ENCODE measurements at places on chromosomes 11 and 22.
A peak's percentile ranks its signal among the peaks of the same experiment; 100 is the strongest.

DNA sequence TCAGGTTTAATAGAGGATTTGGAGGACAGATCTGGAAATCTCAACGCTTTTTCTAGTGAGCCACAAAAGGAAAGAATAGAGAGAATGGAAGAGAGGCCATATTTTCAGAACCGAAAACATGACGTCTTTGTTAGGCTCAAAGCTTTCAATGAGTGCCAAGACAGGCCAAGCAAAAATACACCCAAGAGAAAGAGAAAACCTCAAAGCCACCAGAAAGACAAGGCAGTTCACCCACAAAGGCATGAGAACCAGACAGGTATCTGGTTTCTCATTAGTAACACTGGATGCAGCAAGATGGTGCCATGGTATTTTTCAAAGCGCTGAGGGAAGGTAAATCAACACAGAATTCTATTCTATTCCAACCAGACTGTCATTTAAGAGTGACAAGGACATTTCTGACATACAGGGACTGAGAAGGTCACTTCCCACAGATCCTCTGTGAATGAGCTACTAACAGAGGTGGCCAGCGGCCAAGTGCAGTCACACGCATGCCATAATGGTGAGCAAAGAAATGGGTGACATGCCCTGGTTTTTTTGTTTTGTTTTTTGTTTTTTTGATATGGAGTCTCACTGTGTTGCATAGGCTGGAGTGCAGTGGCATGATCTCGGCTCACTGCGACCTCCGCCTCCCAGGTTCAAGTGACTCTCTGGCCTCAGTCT lies 41.9 kb downstream of the TOLLIP start:
- DNase-seq: no peak

DNA sequence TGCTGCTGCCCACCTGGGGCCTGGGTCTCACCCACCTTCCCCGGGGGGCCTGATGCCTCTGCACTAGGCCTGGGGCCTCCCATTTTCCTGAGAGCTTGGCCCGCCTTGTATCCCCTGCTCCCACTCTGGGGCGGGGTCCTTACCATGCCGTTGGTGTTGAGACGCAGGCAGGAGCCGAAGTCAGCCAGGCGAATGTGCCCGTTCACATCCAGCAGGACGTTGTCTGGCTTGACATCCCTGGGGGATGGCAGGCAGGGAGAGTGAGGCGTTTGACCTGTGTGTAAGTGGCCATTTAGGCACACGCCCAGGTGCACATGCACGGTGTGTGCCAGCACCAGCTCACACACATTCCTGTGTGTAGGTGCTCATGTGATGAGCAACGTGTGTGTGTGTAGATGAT lies 5.1 kb downstream of the CDC42BPG start:
- no peak for DNase-seq

DNA sequence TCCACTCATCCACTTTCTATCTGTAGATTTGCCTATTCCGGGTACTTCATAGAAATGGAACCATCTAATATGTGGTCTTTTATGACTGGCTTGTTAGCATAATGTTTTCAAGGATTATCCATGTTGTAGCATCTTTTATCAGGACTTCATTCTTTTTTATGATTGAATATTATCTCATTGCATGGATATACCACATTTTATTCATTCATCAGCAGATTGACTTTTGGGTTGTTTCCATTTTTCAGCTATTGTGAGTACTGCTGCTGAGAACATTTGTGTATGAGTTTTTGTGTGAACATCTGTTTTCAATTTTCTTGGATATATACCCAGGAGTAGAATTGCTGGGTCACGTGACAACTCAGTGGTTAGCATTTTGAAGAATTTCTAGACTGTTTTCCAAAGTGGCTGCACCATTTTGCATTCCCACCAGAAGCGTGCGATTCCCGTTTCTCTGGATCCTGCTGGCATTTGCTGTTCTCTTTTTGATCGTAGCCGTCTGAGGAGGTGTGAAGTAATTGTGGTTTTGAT lies 8.9 kb downstream of the DERL3 start:
- no peak for DNase-seq

- no peak for DNase-seq
These were observed 3.5 kb downstream of the CASTOR1 start for GRCh38 chr22:30285846-30286200.

DNA sequence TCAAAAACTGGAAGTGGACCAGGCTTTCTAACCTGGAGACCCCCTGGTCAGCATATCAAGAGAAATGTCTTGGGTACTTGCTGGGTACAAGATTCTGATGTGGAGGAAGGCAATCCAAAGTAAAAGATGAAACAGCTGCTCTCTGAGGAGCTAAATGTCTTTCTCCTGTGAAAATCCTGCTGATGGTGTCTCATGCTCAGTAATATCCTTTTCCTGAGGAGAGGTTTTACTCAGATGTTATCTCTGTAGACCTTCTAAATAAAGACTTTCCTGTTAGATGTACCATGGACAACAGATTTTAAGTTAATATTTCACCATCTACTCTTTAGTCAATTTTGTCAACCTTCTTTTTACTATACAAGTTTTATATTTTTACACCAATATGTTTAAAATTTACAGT lies 62.9 kb downstream of the FAM83F start:
- no peak for DNase-seq

DNA sequence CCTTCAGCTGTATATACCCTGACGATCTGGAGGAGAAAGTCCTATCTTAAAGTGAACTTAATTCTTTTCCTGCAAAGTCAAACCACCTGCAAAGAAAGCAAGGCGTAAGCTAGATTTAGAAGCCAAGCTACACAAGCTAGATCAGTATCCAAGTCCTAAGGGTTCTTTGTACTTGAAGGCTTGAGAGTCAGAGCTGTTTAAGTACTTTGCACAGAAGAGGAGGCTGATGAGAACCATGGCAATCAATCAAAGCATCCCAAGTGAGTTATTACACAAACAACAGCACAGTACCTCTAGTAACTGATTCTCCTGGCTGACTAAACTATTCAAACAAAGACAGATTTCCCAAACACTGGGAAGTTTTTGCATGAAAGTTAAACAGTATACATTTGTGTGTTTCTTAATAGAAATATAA lies 1.9 kb downstream of the CDON start:
- no peak for DNase-seq

- no peak for DNase-seq
These were observed 37.5 kb upstream of the LYVE1 start for GRCh38 chr11:10605941-10606381.

DNA sequence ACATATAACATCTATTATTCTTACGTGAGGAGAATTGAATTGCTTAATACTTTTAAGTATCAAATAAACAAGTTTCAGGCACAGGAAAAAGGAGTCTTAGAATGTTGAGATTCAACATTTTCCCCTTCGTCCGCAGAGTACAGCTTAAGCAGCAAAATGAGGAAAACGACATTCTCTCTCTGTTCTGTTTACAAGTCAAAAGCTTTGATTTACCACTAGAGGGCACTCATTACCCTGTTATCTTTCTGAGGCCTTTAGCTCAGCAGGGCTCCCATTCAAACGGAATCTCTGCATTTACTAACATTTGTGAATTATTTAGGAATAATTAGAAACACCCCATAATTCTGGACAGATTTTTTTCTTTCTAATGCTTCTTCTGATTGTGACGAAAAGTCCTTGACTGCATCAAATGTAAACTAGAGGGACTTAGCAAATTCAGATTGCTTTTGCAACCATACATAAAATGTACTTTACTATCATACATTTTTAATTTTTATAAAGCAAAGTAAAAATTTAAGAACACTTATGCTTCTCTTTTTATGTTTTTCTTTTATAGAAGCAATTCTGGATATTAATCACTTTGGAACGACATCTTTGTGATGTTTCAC lies 75.0 kb downstream of the JRKL start:
- peak; percentile 63 for DNase-seq

DNA sequence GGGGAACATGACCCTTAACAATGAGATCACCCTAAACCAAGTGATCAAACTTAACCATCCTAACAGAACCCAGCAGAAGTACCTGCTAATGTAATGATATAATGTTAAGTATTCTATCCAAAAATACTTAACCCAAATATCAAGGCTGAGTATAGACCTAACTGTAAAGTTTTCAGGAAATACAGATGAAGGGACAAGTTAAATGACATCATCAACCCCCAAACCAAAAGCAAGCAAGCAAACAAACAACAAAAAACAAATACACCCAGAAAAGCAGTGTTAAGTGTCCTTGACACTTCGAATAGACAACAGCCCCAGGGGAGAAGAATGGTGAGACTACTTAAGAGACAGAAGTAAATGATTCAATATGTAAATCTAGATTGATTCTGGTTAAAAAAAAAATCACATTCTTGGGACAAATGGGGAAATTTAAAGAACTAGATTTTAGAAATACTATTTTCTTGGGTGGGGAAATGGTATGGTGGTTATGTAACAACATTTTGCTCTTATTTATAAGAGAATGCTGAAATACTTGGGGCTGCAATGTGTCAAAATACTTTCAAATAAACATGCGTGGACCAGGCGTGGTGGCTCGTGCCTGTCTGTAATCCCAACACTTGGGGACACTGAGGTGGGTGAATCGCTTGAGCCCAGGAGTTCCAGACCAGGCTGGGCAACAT lies 2.5 kb downstream of the CSTF3 start:
- DNase-seq: no peak

GRCh38 chr11:66625752-66626149 lies 9.3 kb downstream of the RBM14 start:
- peak; percentile 0 for DNase-seq

DNA sequence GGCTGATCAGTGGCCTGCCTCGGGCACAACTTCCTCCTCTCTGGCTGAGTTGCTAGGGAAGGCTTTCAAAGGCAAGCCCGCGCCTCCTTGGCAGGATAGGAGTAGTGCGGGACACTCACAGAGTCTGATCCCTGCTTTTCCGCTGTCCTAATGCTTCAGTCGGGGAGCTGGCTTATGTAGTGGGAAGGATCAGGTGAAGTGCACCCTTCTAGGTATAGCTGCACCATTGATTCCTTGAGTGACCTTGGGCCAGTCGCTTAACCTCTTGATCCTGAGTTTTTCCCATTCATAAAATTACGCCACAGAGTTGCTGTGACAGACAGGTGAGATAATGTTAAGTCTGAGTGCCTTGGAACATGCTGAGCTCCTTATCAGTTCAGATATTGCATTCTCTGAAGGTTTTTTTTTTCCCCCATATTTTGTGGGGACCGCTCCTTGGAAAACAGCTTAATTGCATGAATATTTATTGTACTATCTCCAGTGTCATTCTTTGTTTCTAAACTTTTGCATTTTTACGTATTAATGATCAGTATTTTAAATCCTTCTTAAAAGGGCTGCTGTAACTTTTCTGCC lies 961 bp downstream of the IPO7 start:
- DNase-seq: no peak

DNA sequence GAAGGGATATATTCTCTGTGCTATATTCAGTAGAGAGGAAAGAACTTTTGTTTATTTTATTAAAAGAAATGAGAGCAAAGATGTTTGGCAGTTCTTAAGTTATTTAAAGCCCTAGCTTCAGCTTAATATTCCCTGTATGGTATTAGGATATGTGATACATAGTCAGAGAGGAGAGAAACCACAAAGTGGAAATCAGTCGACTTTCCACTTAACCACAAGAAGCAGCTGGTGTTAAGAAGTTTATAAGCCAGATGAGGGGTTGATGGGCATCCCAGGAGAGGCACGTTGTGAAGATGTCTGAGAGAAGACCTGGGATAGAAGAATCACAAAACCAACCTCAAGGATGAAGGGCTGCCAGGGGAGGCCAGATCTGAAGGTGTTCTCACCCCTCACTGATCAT lies 23.3 kb upstream of the PHF21B start:
- DNase-seq: no peak

DNA sequence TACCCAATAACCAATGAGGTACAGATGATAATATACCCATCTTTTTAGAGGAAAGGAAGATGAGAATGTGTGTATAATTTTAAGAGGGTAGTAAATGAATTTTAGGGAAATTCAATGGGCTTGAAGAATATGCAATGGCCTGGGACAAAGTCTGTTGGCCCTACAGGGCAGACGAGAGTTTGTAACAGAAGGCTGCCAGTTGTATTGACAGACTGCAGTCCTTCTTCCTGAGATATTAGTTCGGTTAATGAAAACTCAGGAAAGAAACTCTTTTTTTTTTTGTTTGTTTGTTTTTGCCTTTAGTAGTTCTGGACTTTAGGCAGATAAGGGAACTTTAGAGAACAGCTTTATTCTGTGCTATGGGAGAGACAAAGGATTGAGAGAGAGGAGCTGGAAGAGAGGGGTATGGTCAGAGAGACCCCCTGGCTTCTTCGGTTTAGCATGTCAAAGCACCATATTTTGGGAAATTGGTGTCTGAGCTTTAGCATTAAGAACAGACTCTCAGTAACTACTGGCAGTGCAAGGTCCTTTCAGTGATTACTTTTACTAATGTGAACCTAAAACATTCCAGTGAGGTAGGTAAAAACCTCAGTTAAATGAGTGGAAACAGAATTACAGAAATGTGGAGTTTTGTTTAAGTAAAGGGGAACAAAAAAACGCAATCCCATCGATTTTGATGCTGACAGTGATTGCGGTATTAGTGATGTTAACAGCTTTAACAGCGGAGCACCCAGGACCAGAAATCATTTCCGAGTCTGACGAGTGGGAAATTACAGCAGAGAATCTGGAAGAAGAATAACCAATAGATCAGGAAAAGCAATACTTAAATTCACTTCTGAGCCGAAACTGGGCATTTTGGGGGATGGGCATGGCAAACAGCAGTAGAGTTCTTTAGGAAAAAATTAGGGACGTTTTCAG lies 644 bp upstream of the NAALAD2 start:
- DNase-seq: no peak

- DNase-seq: no peak
These were observed 2.0 kb downstream of the CFL1 start for GRCh38 chr11:65855927-65856363.

Measured in CD4-positive, alpha-beta T cell treated with Interleukin-4 for 1 hour (primary cell).